ENCODE measurements at places on chromosomes 16 and 17.

DNA sequence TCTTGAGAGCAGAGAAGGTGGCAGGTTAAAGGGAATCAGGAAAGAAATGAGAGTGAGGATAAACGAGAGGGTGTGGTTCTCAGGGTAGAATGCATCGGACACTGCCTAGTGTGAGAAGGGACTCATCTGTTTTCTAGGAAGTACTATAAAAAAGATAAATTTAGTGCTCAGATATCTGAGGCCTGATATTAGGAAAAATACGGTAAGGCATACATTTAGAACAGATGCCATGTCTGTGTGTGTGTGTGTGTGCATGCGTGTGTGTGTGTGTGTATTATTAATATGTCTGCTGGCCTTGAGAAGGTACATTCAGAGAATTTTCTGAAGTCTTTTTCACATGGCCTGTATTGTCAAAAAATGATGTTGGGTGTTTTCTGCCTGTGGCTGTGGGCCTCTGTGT is 414.8 kb downstream of the MAF start:
- peak; percentile 15 for DNase-seq

- no peak for DNase-seq
Measured at GRCh38 chr16:78284957-78285434, 185.5 kb downstream of the WWOX start.

GRCh38 chr17:76467809-76468633 is 618 bp downstream of the AANAT start:
- DNase-seq = peak; percentile 65

DNA sequence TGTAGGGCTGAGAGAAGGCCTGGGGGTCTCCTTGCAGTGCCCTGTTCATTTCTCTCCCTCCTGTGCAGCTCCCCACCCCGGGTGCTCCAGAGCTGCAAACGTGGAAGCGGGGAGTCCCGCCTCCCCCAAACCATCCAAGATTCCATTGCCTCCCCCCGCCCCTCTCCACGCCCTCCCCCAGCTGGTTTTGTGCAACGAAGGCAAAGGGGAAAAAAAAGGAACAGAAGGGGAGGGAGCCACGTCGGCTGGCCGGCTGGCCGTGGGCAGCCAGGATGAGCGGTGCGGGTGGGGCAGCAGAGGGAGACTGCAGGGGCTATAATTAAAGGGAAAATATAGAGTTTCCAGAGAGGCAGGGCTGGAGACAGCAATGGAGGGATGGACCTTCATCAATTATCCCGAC is 1.7 kb upstream of the COL1A1 start:
- DNase-seq = no peak

Data from NCI-H524 treated with DMSO at 0.1 percent for 48 hours (cell line).